ENCODE measurements at places on chromosomes 6 and 20.

DNA sequence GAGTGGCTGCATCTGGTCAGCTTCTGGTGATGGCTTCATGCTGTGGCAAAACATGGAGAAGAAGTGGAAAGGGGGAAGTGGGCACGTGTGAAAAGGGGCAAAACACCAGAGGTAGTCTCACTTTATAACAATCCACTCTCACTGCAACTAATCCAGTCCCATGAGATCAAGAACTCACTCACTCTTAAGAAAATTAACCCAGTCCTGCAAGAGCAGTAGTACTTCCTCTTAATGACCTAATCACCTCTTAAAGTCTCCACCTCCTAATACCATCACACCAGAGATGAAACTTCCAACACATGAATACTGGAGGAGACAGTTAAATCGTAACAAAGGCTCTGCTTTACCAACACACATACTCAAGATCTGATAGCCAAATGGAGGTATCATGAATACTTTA, 152.6 kb downstream of the THEMIS start:
- DNase-seq: no peak

- no peak for DNase-seq
Observed at GRCh38 chr20:44209686-44210405, 725 bp downstream of the OSER1 start.

DNA sequence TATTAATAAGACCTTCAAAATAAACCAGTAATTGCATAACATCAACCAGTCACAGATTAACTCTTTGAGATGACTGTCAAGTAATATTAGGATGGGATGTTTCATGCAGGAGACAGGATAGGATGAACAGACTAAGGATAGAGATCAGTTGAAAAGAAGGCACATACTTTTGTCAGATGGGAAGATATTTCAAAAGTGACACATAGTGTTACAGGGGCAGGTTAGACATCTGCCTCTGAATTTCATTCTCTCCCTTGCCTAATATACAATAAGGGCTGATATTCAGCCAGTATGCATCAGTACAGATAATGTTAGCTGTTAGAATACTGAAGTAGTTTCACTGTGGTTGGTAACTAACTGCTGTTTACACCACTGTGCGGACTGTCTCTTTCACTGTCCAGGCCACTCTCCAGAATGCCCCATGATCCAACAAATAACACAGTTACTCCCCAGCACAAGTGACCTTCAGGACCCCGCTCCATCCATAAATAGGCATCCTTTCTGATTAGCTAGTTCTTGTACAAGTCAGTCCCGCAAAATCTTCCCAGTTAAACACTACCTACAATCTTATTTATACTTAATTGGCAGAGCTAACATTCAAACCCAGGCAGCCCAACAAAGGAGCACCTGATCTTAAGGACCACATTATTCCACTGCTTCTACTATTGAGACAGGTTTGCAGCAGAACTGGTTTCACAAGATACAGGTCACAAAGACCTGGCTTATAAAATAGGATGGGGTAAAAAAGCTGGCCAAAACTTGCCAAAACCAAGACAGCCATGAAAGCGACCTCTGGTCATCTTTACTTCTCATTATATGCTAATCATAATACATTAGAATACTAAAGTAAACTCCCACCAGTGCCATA, 21.9 kb upstream of the PLN start:
- DNase-seq: no peak

DNA sequence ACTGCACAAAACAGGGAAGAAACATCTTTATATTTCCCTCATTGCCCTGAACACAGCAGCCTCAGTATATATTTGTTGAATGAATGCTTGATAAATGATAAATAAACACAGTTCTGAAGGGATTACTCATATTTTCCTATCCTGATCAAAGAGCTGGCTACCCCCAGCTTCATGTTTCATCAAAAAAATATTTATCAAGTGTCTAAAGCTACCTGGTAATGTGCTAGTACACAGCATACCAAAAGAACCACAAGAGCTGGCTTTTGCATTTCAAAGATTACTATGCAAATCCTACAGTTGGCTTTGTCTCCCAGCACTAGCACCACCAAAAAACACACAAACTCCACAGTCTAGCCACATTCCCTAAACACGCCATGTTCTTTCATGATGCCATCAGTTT, 130.0 kb downstream of the BTBD9 start:
- DNase-seq: no peak

DNA sequence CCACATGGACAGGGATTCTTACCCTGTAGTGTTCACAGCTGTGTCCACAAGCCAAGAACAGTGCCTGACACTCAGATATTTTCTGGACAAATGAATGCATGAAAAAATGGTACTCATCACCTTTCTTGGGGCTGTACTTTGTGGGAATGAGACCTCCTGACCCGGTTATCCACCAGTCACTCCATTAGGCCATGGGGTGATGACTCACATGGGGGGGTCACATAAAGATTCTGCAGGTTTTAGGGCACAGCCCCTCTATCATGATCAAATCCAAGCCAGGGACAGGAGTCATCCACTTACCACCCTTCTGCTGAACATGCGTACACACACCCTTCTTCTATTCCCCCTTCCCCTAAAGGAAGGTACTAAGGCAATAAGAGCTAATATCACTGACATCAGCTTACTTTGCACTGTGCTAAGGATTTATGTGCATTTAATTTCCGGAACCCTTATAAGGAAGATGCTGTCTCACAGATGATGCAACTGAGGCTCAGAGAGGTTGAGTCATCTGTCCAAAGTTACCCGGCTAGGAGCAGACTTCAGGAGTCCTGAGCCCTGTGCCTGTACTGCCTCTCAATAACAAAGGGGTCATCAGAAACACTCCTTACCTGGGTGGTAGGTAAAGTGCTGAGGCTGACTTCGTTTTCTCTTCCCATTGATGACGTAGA, 107.8 kb downstream of the NFATC2 start:
- no peak for DNase-seq

GRCh38 chr20:62367136-62367632, at the start of gene LAMA5:
Gene LAMA5, minus strand, starts transcription at chr20:62367312. Its CDS starts 67 bp downstream, at chr20:62367245.
- no peak for DNase-seq

GRCh38 chr6:156806155-156806554, 29.0 kb downstream of the ARID1B start:
- no peak for DNase-seq

DNA sequence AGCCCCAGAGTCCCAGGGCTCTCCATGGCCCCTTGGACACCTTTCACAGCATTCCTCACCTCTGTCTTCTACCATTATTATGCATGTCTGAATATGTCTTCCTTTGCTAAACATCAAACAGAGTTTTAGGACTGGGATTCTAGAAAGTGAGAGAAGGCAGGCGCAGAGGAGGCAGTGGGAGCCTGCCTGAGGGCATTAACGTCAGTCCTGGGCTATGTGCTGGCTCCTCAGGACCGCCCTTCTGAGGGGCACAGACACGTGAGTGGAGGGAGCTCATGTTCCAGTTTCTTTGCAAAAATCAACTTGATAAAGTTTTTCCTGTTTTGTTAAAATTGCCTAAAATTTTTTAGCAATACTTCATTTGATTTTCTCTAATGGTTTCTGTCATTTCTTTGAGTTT, 38.0 kb downstream of the C6orf15 start:
- DNase-seq: no peak

- no peak for DNase-seq
Observed at GRCh38 chr6:6655805-6656251, 67.3 kb downstream of the LY86 start.

DNA sequence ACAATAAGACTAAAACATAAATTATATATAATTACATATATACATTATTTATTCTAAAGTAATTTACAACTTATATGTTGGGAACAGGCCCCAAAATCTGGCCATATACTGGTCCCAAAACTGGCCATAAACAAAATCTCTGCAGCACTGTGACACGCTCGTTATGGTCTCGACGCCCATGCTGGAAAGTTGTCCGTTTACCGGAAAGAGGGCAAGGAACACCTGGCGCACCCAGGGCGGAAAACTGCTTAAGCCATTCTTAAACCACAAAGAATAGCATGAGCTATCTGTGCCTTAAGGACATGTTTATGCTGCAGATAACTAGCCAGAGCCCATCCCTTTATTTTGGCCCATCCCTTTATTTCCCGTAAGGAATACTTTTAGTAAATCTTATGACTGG, 164.9 kb downstream of the CENPW start:
- DNase-seq: no peak

DNA sequence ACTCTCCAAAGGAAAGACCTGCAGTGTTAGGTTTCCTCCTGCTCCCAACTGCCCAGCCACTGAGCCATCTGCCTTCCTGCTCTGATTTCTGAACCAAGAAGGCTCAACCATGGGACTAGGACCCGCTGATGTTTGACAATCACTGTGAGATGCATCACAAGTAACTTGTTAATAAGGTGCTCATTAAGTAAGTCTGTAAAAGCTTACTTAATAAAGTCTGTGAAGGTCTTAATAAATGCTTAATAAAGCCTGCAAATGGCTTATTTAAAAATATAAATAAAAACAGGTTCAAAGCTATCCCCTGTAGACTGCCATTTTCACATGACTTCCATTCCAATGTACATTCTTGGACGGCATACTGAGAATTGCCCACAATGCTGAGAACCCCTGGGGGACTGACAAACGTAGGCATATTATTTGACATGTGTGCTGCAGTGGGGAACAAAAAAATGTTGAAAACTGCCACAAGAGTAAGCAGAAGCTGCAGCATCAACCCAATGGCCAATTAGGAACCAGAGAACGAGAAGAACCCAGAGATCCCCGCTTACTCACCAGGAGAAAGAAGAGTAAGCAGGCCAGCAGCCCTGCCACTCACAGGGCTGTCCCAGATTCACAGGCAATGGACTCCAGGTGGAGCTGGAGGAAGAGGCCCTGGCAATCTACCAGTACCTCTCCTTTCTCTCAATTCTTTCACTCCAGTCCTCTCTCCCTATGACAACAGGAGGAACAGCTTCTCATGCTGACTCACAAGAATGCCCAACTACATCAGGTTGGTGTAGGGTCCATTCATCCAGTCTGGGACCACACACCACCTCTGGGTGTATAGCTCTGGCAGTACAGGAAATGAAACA, 19.5 kb downstream of the KIF13A start:
- DNase-seq: no peak
